Activated B cell treated with CpG ODN at 0.5 μM for 24 hours (primary cell): ENCODE measurements at places on chromosomes 4 and X. TPM values are rescaled to one million over a fixed set of nuclear protein-coding genes. Genes with fewer than 3 reads are reported as not detected.

The BMP3 gene
- 0.04 and 0.12 TPM in 2 replicates for total RNA-seq

DNA sequence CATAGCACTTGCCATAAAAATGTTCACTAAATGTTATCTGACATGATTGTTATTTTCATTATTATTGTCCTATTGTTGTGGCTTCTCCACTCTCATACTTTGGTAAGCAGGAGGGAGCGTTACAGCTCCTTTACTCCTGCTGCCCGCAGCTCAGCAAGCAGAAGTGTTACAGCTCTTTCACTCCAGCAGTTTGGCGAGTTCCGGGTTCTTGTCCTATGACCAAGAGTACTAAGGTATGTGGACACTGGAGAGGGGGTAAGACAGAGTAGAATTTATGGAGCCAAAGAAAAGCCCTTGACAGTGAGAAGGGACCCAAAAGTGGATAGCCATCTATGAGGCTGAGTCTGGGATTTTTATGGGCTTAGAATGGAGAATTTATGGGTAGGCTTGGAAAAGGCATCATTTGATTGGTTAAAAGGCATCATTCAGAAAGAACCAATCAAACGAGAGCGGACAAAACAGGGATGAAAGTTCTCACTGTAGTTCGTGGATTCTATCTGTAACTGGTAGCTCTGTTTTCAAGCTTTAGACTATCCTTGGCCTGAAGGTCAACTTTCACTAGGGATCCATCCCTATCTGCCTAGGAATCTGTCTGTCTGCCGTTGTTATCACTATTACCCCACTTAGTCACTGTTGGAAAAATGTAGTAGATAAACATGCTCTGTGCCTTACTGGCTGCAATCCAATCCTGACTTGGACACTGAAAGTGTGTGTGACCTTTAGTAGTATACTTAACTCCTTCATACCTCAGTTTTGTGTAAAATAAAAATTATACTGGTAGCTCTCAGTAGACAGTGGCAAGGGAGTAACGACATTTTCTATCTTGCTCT is 545.6 kb upstream of the LCORL start:
- no peak for DNase-seq
- no peaks in the 10 kb centered on the region for H3K4me1 ChIP-seq

GRCh38 chr4:154389148-154389547 is 102.5 kb downstream of the DCHS2 start:
- no peaks in the 10 kb centered on the region for H3K36me3 ChIP-seq
- no peak overlapping the region for H3K4me3 ChIP-seq
- H3K27me3 ChIP-seq = peaks cover 15% of the 10 kb centered on the region

- H3K27me3 ChIP-seq = no peaks in the 10 kb centered on the region
- no peak overlapping the region for H3K4me3 ChIP-seq
- H3K27ac ChIP-seq = no peak overlapping the region
- no peak for DNase-seq
- peaks cover 2% of the 10 kb centered on the region for H3K36me3 ChIP-seq
Measured at GRCh38 chr4:108547682-108548081, 72.7 kb upstream of the RPL34 start.

GRCh38 chrX:63363788-63364187 is 12.7 kb upstream of the SPIN4 start:
- no peaks in the 10 kb centered on the region for H3K27me3 ChIP-seq
- DNase-seq = no peak
- H3K27ac ChIP-seq = no peak overlapping the region
- no peaks in the 10 kb centered on the region for H3K4me1 ChIP-seq
